ENCODE measurements at places on chromosomes 11 and 22. TPM values are rescaled to one million over a fixed set of nuclear protein-coding genes. Genes with fewer than 3 reads are reported as not detected.

DNA sequence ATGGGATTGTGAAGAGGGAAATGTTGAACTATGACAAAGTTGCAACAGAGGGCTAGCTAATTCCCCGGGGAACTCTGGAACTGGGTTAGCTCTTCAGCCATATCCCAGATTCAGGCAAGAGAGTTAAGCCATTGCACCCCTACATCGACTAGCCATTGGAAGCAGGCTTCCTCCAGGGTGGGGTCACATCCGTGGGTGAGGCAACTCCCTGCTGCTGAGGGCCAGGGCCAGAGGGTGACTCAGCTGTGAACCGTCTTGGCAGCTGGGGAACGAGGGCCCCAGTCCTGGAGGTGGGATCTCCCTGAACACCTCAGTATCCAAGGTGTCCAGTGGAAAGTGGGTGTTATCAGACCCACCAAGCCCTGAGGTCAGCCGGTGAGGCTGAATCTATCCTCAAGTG is 41.1 kb downstream of the RPS6KA4 start:
- no peak for DNase-seq

DNA sequence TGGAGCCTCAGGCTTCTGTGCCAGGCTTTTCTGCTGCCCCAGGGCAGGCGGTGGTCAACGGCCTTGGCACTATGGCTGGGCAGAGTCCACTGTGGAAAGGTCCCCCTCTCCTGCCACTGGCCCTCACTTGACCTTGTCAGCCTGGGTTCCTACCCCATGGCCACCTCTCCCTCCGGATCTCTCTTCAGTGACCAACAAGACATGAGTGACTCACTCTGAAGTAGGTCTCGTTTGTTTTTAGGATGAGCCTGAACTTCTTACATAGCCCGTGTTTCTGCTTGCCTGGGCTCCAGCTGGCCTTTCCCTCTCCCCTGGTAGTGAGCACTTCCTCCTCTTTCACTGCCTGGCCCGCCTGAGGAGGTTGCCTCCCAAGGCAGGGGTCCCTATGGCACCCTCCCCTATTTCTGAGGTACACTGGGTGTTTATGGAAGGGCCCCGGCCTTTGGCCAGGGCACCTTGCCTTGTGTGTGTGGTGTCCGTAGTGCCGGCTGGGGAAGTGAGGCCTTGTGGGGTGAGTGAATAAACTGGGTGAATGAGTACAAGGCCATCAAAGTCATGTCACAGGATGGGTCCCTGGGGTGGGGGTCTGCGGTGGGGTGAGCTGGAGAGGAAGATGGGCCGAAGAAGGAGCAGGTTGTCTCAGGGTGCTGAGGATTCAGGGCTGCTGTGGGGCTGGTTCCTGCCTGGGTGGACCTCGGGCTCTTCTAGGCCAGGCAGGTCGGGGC is 5.0 kb downstream of the SHANK3 start:
- DNase-seq = no peak

GRCh38 chr22:44337678-44338004 is 24.9 kb upstream of the SHISAL1 start:
- DNase-seq = no peak

Gene UBQLN3
- polyA plus RNA-seq = not detected

- no peak for DNase-seq
Observed at GRCh38 chr11:41119484-41119883, 340.0 kb downstream of the LRRC4C start.

Gene TPBGL
- not detected for polyA plus RNA-seq

DNA sequence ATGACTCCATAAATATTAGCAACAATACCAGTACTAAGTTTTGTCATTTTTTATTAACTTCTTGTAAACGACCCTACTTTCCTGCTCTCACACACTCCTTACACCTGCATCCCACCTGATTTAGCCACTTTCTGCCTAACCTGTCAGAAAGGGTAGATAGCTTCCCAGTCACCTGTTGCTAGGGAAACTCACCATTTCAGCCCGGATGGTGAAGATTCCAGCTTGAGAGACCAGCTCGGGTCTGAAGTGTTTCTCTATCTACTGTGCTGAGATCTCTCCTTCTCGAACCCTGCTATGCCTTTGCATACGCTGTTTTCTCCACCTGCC is at the start of gene PARVG:
Gene PARVG, plus strand, starts transcription at position 220 of the 327 bp plus-strand sequence. CDS start 2,405 bp downstream, outside the sequence.
- DNase-seq = no peak

- DNase-seq = no peak
Observed at GRCh38 chr11:44661311-44661717, 65.4 kb upstream of the TSPAN18 start.

DNA sequence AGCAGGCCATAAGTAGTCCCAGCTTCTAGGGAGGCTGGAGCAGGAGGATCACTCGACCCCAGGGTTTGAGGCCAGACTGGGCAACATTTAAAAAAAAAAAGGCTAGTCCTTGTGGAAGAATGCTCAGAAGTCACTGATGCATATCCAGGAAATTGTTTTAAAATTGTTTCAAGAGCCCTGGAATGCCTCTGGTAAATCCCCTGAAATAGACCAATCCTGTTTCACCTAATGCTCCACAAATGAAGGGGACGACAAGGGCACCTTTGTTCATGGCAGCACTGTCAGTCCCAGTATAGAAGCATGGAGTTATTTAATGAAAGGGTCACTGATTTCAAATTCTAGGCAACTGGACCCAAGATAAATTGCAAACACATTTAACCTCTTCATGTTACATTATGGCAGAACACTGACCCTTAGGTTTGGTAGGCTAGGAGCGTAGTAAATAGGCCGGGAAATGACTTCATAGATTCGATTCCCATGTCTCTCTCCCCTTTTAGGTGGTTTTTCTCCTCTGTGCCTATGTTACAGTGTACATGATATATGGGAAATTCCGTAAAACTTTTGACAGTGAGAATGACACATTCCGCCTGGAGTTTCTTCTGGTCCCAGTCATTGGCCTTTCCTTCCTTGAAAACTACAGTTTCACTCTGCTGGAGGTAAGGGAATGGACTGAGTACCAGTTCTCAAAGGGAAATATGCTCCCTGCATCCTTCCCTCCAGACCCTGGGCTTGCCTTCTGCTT is 11.4 kb downstream of the KDELR3 start:
- no peak for DNase-seq

Data from muscle of arm (tissue), 14 donors.